ENCODE measurements at places on chromosomes 12 and 14. TPM values are rescaled to one million over a fixed set of nuclear protein-coding genes. Genes with fewer than 3 reads are reported as not detected.

- DNase-seq: no peak
Observed at GRCh38 chr14:99077076-99077843, 194.7 kb downstream of the BCL11B start.

The BIN2 gene
- polyA plus RNA-seq: 1.4 TPM

The RND1 gene
- 0.56 TPM for polyA plus RNA-seq

GRCh38 chr14:89280600-89280999 lies 136.4 kb downstream of the FOXN3 start:
- DNase-seq: no peak

DNA sequence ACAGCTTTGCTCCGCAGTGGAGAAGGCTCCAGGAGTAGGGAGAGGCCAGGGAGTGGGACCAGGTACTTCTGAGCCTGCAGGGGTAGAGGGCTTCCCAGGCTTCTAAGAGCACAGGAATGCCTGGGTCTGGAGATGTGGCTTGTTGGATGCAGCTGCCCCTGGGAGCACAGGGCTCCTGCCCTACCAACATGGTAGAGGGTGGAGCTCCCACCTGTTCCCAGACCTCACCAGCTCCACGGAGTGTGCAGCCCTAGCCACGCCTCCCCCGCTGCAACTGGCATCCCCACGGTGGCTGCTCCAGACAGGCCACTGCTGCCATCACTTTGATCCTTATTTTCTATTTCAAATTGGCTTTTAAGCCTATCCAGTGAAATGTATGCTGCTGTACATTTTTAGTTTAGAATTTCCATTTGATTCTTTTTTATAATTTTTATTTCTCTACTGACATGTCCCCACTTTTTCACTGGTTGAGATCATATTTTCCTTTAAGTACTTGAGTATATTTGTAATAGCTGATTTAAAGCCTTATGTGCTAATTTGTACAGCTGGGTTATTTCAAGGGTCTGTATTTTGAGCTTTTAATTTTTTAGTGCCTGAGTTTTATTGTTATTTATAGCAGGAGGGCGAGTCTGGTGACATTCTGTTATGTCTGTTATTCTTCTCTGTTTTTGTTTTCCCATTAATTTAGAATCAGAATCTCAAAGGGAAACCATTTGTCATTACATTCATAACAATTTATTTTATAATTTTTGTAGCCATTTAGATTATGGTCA lies 78.0 kb downstream of the DERA start:
- DNase-seq: no peak

DNA sequence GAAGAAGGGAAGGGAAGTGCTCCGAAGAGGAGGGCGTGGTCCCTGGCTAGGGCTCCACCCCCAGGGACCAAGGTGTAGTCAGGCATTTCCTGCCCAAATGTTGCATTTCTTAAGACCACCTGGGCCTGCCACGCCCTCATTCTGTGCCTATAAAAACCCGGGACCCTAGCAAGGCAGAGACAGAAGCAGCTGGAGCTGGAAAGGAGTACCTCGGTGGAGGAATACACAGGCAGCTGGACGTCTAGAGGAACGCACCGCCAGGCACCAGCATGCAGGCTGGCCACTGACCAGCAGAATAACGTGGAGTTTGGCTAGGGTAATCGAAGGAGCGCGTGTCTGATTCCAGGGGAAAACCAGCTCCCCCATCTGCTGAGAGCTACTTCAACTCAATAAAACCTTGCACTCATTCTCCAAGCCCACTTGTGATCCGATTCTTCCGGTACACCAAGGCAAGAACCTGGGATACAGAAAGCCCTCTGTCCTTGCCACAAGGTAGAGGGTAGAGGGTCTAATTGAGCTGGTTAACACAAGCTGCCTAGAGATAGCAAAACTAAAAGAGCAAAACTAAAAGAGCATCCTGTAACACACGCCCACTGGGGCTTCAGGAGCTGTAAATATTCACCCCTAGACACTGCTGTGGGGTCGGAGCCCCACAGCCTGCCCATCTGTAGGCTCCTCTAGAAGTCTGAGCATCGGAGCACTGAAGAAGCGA lies 21.0 kb downstream of the CFL2 start:
- no peak for DNase-seq

All from aorta (tissue), 5 donors.